ENCODE measurements at places on chromosomes 16 and 17. TPM values are rescaled to one million over a fixed set of nuclear protein-coding genes. Genes with fewer than 3 reads are reported as not detected.

The SOX15 gene
- 0.57 TPM for total RNA-seq

The SLC38A8 gene
- total RNA-seq = not detected

The PRSS21 gene
- total RNA-seq = 0.27 TPM

The HLF gene
- total RNA-seq = 0.65 TPM

The HP gene
- total RNA-seq = not detected

DNA sequence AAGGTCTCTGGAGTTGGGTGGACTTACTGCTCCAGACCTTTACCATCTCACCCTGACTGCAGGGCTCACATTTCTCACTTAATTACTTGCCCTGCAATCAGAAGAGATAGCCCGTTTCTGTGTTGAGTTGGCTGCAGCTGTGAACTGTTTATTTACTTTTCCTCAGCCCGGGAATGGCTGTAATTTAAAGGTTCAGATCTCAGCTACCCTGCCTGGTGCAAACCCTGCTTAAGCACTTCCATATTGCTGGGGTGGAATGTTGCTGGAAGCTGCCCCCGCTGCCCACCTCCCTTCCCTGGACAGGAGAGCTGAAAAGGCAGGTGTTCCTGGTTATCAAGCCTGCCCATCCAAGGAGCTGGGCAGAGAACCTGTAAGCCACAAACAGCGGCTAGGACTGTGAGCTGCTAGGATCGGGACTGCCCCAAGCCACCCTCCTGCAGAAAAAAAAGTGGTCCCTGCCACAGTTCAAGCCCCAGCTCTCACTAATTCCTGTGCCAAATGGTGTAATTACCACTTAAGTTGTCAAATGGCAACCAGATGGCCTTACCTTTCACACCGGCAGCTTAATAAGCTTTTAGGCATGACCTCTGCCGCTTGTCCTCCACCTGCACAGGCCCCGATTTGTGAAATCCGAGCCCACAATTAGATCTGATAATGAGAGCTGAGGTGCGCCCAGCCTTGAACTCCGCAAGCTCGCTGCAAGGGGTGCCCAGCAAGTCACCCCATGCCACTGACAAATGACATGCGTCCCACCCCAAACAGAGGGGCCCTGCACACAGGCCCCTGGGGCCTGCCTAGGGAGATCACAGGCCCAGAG, 269.8 kb downstream of the C16orf95 start:
- no peak for DNase-seq
- H3K4me3 ChIP-seq = no peak overlapping the region
- peaks cover 2% of the 10 kb centered on the region for H3K27me3 ChIP-seq

- H3K27ac ChIP-seq = no peak overlapping the region
- no peaks in the 10 kb centered on the region for H3K4me1 ChIP-seq
- H3K27me3 ChIP-seq = no peaks in the 10 kb centered on the region
- no peak for DNase-seq
Measured at GRCh38 chr16:84450176-84450865, 54.1 kb downstream of the MEAK7 start.

DNA sequence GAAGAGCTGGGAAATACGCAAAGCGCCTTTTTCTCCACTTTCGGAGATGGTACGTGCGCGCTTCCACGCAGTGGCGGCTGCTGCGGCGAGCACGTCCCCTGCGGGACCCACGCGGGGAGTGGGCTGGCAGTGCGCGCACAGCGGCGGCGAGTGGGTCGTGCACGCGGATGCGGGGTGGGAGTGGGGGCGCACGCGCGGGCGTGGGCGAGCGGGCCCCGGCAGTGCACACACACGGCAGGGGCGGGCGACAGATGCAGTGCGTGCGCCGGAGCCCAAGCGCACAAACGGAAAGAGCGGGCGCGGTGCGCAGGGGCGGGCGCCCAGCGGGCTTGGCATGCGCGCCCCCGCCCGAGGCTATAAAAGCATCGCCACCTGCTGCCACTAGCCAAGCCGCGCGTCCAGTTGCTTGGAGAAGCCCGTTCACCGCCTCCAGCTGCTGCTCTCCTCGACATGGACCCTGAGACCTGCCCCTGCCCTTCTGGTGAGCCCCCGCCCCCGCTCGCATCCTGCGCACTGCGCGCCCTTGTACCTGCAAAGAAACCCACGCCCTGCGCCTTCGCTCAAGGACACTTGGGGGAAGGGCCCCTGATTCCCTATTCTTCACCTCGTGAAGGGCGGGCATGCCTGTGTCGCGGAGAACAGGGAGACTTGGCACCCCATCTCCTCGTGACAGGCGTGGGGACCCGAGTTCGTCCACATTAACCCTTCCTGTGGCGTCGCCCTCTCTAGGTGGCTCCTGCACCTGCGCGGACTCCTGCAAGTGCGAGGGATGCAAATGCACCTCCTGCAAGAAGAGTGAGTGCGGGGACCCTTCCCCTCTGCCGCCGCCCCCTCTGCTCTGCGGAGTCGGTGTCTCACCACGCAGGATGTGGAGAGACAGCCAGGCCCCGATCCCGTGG, at the start of gene MT3:
Gene MT3, plus strand, starts transcription at position 388 of the 899 bp plus-strand sequence. Its CDS starts 63 bp downstream, at position 451.
- H3K4me3 ChIP-seq = peak within 1 kb of the TSS; percentile 78
- peak; percentile 28 for DNase-seq
- peaks cover 14% of the 10 kb centered on the region for H3K4me1 ChIP-seq
- peak within 1 kb of the TSS; percentile 69 for H3K27ac ChIP-seq
- peaks cover 49% of the 10 kb centered on the region for H3K27me3 ChIP-seq
- H3K36me3 ChIP-seq = no peaks in the 10 kb centered on the region

DNA sequence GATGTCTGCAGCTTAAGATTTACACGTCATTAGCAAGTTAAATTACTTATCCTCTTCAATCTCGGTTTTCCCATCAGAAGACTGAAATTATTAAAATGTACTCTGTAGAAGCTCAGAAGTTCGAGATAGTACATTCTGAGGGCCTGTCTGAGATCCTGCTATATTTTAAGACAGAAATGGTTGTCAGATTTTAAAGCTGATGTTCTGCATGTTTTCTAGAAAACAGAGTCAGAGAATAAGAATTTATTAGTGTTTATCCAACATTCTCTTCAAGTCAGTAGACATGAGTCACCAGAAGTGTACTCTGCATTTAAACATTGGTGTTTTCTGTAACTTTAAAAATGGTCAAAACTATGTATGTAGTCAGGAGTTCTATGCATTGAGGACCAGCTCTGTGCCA, 155.2 kb upstream of the MYOCD start:
- DNase-seq = no peak
- H3K4me3 ChIP-seq = no peak overlapping the region
- H3K36me3 ChIP-seq = no peaks in the 10 kb centered on the region
- H3K27me3 ChIP-seq = no peaks in the 10 kb centered on the region
- no peak overlapping the region for H3K27ac ChIP-seq

DNA sequence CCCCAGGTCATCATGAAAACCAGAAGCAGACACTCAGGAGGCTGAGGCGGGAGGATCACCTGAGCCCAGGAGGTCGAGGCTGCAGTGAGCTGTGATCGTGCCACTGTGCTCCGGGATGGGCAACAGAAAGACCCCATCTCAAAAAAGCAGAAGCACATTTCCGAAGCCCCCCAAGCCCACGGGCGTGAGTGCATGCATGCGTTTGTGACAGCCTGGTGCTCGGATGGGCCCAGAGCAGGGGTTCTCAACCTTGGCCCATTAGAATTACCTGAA, 19.1 kb downstream of the TMC6 start:
- peaks cover 40% of the 10 kb centered on the region for H3K36me3 ChIP-seq
- H3K27ac ChIP-seq = no peak overlapping the region
- no peaks in the 10 kb centered on the region for H3K27me3 ChIP-seq
- peaks cover 26% of the 10 kb centered on the region for H3K4me1 ChIP-seq
- no peak for DNase-seq

GRCh38 chr17:540631-541030, 174.0 kb downstream of the VPS53 start:
- no peak overlapping the region for H3K4me3 ChIP-seq
- no peak overlapping the region for H3K27ac ChIP-seq
- peaks cover 30% of the 10 kb centered on the region for H3K36me3 ChIP-seq
- H3K27me3 ChIP-seq = no peaks in the 10 kb centered on the region
- peaks cover 20% of the 10 kb centered on the region for H3K4me1 ChIP-seq

GRCh38 chr17:20987511-20987910, 55.3 kb downstream of the USP22 start:
- no peak overlapping the region for H3K4me3 ChIP-seq
- H3K4me1 ChIP-seq = no peaks in the 10 kb centered on the region
- no peaks in the 10 kb centered on the region for H3K27me3 ChIP-seq
- DNase-seq = no peak
- H3K27ac ChIP-seq = no peak overlapping the region
- no peaks in the 10 kb centered on the region for H3K36me3 ChIP-seq

GRCh38 chr16:86048221-86048620, 149.3 kb downstream of the IRF8 start:
- H3K36me3 ChIP-seq = no peaks in the 10 kb centered on the region
- H3K27me3 ChIP-seq = peaks cover 20% of the 10 kb centered on the region
- no peak overlapping the region for H3K4me3 ChIP-seq
- peaks cover 12% of the 10 kb centered on the region for H3K4me1 ChIP-seq
- no peak for DNase-seq

- no peak for DNase-seq
- H3K27ac ChIP-seq = no peak overlapping the region
- no peaks in the 10 kb centered on the region for H3K27me3 ChIP-seq
- no peak overlapping the region for H3K4me3 ChIP-seq
- peaks cover 22% of the 10 kb centered on the region for H3K36me3 ChIP-seq
Measured at GRCh38 chr16:55754056-55754455, 78.8 kb downstream of the CES1 start.

- H3K4me1 ChIP-seq = peaks cover 11% of the 10 kb centered on the region
- no peak overlapping the region for H3K4me3 ChIP-seq
- H3K27ac ChIP-seq = no peak overlapping the region
- no peak for DNase-seq
- H3K36me3 ChIP-seq = peaks cover 3% of the 10 kb centered on the region
Measured at GRCh38 chr16:74725651-74726455, 25.2 kb upstream of the MLKL start.

DNA sequence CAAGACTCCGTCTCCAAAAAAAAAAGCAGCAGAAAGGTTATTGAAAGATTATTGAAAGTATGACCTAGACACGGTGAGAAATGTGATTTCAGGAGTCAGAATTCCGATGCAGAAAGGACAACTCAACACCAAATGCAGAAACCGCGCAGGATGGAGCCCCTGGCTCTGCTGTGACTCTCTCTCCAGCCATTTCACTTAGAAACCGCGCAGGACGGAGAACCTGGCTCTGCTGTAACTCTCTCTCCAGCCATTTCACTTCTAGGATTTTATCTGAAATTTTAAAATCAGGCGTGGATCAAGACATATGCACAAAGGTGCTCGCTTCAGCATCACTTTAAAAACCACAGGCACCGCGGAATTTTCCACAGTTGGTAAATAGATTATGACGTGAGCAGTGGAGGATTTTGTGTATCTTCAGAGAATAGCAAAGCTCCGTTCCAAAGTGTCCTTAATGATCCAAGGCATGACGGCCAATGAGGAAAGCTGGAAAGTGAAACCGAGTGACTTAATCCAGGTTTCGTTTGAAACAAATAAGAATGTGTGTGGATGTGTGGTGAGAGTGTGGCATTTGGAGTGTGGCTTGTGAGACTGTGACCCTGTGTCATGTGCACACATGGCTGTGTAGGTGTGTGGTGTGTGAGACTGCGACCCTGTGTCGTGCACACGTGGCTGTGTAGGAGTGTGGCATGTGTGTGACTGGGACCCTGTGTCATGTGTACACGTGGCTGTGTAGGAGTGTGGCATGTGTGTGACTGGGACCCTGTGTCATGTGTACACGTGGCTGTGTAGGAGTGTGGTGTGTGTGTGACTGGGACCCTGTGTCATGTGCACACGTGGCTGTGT, 9.5 kb downstream of the UTS2R start:
- H3K27me3 ChIP-seq = peaks cover 24% of the 10 kb centered on the region
- DNase-seq = no peak
- H3K27ac ChIP-seq = no peak overlapping the region
- H3K4me1 ChIP-seq = no peaks in the 10 kb centered on the region
- H3K4me3 ChIP-seq = no peak overlapping the region

GRCh38 chr17:49775546-49776260, 11.8 kb upstream of the FAM117A start:
- no peaks in the 10 kb centered on the region for H3K27me3 ChIP-seq
- H3K36me3 ChIP-seq = no peaks in the 10 kb centered on the region
- H3K4me3 ChIP-seq = no peak overlapping the region
- peak overlapping the region; percentile 46 for H3K27ac ChIP-seq
- peaks cover 7% of the 10 kb centered on the region for H3K4me1 ChIP-seq

Data from activated CD4-positive, alpha-beta T cell treated with anti-CD3 and anti-CD28 coated beads, Interleukin-2, amount 10 ng/mL, durations not matched to agents 7 days and 5 days (primary cell).